Adipocyte (in vitro differentiated cells): ENCODE measurements at places on chromosomes 2 and 18.
A peak's percentile ranks its signal among the peaks of the same experiment; 100 is the strongest.

DNA sequence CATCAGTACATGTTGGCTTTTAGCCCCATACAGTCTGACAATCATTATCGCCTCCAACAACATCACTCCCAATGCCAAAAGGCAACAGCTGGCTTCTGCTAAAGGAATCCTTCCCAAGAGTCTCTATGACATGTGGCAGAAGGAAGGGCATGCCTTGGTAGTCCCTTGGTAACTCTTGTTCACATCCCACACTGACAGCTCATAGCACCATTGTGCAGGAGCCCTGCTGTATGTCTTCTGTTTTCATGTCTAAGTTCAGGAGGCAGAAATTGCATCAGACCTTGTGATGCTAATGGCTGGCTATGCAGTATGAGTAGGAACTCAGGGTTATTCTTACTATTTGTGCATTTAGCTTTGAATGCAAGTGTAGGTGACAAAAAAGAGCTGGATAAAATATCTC, 392.1 kb downstream of the PTH2R start:
- no peak for DNase-seq

DNA sequence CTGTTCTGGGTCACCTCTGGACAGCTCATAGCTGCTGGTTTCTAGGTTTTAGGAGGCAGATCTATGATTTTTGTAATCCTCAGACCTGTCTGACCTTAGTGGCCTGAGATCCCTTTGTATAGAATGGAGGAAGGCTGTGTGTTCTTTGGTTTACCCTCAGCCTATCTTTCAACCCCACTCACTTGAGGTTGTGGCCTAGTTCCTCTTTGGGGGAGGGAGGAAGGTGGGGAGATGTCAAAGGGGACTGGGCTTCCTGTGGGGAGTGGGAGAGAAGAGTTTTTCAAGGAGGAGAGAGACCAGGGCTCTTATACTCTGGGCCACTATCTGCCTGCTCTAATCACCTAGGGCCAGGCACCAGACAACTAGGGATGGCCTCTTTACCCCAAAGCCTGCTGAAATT, 28.5 kb downstream of the SEMA4F start:
- DNase-seq: no peak

DNA sequence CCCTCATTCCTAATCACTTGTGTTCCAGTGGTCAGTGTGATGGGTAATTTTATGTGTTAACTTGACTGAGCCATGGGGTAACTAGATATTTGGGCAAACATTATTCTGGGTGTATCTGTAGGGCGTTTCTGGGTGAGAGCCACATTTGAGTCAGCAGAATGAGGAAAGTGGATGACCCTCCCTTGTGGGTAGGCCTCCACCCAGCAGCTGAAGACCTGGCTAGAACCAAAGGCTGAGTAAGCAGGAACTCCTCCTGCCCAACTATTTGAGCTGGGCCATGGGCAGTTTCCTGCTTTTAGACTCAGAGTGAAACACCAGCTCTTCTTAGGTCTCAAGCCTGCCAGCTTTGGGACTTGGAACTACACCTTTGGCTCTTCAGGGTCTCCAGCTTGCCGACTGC, 141.8 kb downstream of the ACKR3 start:
- peak; percentile 24 for DNase-seq

DNA sequence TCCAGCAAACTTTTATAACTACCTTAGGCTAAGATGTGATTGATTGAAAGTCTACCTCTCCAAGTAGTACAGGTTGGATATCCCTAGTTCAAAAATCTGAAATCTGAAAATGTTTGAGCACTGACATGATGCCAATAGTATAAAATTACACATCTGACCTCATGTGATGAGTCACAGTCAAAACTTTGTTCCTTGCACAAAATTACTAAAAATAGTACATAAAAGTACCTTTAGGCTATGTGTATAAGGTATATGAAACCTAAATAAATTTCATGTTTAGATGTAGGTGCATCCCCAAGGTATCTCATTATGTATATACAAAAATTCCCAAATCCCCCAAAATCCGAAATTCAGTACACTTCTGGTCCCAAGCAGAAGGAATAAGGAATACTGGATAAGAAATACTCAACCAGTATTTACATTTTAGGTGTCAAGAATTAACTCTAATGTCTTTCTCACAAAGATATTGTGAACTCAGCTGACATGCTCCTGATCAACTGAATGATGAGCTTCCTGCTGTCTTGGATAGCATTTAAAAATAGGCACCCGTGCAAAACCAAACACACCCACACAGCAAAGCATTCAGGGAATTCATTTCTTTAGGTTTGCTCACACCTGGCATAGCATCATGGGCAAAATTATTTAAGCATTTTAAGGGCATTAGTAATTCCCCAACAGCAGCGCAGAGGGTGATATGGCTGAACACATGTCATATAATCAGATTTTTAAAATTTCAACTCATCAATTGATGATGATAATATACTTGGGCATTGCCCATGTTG, 497.4 kb upstream of the MEIS1 start:
- peak; percentile 40 for DNase-seq

DNA sequence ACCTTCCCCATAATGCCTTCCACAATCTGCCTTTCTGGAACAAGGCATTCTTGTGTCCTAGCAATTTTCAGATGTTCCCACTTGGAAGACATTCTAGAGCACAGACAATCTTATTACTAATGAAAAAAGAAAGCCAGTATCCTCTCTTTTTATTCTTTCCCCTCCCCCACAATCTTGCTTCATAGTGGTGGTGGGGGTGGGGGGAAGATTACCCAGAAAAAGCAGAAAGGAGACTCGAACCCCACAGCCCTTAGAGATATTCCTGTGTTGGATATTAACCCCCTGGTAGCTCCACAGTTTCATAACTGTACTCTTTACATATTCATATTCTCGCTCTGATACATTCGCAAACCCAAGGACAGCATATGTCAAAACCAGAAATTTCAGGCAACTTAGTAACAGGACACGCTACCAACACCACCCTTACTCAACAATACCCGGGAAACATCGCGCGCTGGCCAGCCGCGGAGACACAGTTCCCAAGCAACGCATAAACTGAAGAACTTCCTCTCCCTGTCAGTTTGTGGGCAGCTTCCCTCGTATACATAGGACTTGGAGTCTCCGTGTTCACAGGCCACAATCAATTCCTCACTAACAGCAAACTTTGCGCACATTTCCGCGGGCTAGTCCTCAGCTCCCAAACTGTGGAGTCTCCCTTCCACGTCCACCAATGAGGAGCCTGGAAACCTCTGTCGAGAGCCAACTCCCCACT, 793 bp downstream of the NR4A2 start:
- peak; percentile 91 for DNase-seq

DNA sequence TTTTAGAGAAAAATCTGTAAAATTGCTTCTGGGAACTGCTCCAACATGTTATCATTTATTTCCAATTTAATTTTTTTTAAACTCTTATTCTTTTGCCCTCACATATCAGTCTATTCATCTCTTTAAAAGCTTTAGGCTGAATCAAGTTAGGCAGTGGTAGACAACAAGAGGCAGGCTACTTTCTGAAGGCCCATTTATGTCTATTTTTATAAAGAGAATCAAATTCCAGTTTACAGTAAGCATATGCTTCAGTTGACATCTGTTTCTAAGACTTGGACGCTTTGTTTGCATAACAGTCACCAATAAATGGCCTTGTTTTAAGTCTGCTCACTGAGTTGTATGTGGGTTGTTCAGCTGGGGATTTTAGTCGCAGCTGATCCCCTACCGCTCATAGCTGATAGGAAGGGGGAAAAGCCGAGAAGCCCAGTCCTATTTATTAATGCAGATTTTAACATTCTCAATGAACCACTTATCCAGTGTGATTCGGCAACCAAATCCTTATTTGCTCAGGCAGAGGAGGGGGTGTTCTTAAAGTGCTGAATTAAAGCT, 260.4 kb upstream of the SIX3 start:
- DNase-seq: peak; percentile 8

DNA sequence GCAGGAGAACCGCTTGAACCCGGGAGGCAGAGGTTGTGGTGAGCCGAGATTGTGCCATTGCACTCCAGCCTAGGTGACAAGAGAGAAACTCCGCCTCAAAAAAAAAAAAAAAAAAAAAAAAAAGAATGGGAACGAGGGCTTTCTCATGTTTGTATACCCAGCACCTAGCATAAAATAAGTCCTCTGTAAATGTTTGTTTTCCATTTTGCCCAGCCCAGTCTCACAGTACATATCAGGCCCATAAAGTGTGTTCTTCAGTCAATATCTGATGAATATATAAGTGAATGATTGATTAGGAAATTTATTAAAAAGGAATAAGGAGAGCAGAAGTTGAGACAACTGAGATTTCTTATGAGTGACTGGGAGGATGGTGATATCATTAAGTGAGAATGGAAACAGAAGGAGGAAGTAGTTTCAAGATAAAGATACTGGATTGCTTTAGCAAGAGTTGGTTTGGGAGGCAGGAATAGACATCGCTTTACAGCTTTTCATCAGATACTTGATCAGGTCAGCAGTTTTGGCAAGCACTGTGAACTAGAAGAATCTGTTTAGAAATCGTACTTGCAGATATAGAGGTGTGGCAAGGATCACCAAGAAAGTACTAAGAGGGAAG, 327.5 kb downstream of the KIAA1328 start:
- no peak for DNase-seq

DNA sequence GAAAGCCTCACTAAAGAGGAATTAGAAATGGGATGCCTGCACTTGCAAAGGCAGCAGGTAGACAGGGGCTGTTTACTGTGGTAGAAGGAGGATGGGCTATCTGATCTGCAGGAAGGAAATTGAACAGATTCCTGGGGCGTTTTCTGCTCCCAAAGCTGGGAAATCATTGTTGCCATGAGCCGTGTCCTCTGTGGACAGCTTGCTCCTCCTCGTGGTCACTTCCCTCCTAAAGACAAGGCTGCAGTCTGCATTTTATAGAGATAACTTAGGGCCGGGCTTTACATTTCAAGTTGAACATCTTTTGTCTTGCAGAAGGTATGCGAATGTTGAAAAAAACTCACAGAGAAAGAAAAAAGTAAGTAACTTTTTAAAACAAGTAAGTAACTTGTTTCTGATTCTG, 50.9 kb downstream of the DCDC2C start:
- no peak for DNase-seq

GRCh38 chr2:13758412-13758811, 874.1 kb upstream of the LRATD1 start:
- DNase-seq: no peak

DNA sequence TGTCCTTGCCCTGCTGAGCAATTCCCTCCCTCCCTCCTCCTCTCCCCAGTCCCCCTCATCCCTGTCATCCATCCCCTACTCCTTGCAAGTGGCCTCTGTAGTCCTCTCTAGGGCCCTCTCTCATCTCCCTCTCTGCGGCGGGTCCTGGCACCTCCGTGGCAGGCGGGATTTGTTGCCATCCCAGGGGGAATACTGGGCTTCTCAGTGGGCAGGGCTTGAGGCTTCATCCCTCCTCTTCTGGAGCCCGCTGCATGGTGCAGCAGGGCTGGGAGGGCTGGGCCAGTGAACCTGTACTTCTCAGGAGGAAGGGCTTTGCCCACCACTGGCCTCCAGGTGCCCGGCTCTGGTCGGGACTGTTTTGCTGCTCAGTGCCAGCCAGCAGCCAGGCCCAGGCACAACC, 216.2 kb downstream of the TFCP2L1 start:
- DNase-seq: no peak

DNA sequence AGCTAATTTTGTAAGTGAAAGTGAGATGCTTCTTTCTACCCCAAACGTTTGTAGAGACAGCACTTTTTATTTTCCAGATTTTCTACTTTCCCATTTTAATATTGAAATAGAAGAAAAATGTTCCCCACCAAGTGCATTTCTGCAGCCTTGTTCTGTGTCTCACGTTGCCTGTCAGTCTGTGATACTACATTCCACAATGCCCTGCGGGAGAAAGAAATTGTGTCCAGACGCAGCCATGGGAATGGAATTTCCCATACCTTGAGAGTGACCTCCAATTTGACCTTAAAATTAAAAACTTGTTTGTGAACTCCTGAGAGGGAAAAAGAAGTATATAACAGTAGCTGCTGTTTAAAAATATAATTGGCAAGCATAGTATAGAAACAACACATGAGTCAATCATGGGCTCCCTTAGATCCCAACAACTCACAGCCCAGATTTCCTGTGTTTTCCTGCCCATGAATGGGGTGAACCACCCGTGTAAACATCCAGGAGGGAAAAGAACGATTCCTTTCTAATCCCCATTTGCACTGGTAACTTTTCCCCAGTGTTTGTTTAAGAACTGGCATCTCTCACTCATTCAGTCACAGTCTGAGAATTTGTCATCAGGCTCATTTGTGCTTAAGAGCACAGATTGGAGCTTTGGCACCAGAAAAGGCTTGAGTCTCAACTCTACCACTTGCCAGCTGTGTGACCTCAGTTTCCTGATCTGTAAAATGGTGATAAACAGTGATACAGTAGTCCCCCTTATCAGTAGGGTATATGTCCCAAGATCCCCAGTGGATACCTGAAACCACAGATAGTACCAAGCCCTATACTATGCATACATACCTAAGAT, 166.1 kb upstream of the ZNF521 start:
- DNase-seq: peak; percentile 11

GRCh38 chr18:59911600-59911999, 11.8 kb downstream of the PMAIP1 start:
- DNase-seq: peak; percentile 15

GRCh38 chr2:209998596-209998995, 3.8 kb upstream of the RPE start:
- DNase-seq: no peak

DNA sequence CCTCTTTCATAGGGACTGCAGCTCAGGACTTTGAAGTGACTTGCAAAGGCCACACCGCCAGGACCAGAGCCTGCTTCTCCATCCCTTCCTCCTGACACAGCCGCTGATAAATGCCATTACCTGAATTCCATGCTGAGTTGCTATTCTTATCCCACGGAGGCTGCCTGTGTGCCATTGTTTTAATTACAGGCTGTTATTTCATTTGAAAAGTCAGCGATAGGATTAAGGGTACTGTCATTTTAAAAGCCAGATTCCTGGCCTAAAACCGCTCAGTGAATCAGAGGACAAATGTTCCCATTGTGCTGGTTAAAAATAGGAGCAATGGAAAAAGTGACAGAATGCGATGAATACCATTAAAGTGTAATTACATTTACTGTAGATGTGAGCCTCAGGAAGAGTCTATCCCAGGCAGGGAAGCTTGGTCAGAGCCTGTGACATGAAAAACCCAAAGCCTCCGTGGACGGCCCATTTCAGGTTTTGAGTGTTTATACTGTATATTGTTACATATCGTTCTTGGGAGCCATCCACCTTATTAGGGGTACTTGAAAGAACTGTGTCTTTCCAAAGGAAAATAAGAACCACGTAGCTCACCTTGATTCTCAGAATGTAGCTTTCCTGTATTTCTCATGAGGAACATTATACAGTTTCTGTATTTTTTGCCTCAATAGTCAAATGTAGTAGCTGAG, 41.3 kb downstream of the PDCL3 start:
- peak; percentile 60 for DNase-seq

- no peak for DNase-seq
Observed at GRCh38 chr18:3706279-3707097, 256.5 kb downstream of the TGIF1 start.

DNA sequence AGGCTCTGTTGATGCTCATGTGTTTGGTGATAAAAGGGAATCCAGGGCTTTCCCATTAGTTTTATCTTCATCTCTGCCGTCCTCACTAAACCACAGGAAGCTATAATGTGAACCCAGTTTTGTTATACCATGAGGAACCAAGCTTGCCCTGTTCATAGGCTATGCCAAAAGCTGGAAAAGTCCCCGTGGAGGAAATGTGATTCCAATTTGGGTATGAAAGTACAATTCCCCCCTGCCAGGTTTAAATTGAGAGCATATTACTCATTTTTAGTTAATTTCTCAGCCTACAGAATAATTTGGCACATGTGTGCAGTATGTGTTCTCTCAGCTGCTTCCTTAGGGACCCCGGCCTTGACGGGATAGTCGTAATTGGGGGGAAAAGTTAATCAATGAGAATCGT, 327.4 kb downstream of the RND3 start:
- DNase-seq: peak; percentile 20
